ENCODE measurements at places on chromosomes 5 and 9.
A peak's percentile ranks its signal among the peaks of the same experiment; 100 is the strongest.

GRCh38 chr9:70677055-70677735 is 262.7 kb upstream of the KLF9 start:
- DNase-seq = peak; percentile 11

DNA sequence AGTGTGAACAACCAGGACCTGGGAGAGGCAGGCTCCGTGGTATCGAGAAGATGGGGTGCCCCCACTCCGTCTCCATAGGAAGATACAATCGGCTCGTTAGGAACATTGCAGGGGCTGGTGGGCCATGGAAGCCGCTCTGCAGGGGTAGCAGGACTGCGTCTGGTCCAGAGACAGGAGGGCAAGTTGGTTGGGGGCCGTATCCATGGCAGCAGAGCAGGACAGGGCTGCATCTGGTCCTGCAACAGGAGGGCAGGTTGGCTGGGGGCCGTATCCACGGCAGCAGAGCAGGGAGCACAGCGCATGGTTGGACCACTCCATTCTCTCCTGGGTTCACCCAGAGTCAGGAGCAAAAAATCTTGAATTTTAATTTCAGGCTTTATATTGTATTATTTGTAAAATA is 98.2 kb downstream of the ANKRD33B start:
- no peak for DNase-seq

DNA sequence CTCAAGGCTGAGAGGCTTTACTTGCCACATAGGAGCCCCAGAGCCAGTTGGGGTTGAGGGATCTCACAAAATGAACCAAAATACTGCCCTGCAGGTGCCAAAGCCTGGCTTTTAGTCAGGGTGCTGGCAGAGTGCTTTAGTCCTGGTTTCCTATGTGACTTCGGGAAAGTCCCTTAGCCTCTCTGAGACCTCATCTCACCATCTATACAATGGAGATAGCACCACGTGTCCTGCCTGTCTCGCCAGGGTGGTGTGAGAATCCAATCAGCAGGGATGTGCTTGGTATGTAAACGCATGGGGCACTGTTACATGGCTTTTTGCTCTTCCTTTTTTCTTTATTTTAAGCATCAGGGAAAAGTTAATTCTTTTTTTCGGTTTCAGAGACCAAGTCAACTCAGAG is 68.3 kb downstream of the SHB start:
- no peak for DNase-seq

- DNase-seq = no peak
Measured at GRCh38 chr5:124701873-124702425, 44.5 kb downstream of the ZNF608 start.

GRCh38 chr5:5252106-5252505 is 112.0 kb downstream of the ADAMTS16 start:
- DNase-seq = no peak

All from fibroblast of pulmonary artery (primary cell).